Spleen (tissue), 13 donors: ENCODE measurements at places on chromosomes 2 and 18. TPM values are rescaled to one million over a fixed set of nuclear protein-coding genes. Genes with fewer than 3 reads are reported as not detected.
A peak's percentile ranks its signal among the peaks of the same experiment; 100 is the strongest.

DNA sequence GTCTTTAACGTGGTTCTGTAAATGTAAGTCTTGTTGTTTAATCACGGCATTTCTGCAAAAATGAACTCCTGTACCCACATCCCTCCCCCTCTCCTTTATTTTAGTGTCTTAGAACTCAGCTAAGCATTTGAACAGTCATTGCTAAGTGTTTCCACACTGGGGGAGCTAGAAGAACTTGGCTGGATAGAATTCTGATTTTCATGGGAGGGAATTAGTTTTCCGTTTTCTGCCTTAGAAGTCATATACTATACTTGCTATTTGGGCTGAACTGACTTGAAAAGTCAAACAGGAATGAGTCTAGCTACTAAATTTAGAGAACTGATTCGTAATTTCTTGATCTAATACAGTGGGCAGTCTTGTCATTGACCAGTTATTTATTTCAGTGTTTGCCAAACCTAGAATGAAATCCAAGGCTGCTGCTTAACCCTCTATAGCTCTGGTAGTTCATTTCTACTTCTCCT lies 61.1 kb downstream of the FMNL2 start:
- DNase-seq, result no peak

DNA sequence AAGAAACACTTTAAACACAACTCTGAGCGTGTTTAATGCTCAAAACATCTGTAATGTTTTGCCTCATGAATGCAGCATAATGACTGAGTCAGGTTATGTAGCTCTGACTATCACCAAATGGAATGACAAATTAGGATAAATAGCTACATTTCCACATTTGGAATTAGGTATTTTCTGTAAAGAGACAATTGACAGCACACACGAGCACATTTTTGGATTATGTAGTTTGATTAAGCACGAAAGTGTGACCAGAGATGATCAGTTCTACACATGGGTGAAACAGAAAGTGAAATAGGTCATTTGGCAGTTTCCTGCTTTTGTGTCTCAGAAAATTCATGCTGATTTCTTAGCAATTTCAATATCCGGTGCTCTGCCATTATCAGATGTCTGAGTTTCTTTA lies 29.0 kb downstream of the LPIN1 start:
- no peak for DNase-seq

The CCT4 gene
- total RNA-seq, result 58.0 TPM

The SKOR2 gene
- not detected for total RNA-seq

- DNase-seq, result no peak
Measured at GRCh38 chr2:17104454-17104853, 413.8 kb downstream of the RAD51AP2 start.

The KCNG2 gene
- total RNA-seq, result 0.88 TPM

The DYSF gene
- 287 TPM for total RNA-seq

The SP140L gene
- total RNA-seq, result 66.9 TPM

- DNase-seq, result no peak
Measured at GRCh38 chr2:183010112-183010511, 28.1 kb downstream of the NCKAP1 start.

The SERPINB13 gene
- not detected for total RNA-seq

GRCh38 chr2:158501301-158501700 lies 44.5 kb downstream of the PKP4 start:
- no peak for DNase-seq

- peak; percentile 81 for DNase-seq
Measured at GRCh38 chr2:118881490-118882129, 34.2 kb upstream of the EN1 start.
